ENCODE measurements at places on chromosomes 3 and 15.

DNA sequence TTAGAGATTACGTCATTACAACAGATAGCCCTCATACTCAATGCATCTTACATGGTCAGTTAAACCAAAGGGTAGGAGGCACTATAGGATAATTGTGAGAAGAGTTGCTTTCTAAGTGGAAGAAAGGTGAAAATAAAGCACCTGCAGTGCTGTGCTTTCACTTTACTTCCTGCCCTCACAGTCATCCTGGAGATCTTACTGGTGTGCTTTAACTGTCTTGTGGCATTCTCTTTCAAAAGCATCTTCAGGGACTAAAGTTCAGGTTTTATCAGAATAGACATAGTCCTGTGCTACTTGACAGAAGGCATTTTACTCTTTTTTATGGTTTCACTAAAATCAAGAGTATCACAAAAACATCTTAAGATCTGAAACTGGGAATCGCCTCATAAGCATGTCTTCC, 286.6 kb downstream of the ZBTB20 start:
- no peak for DNase-seq

- no peak for DNase-seq
These were observed 24.8 kb downstream of the VGLL4 start for GRCh38 chr3:11618904-11619303.

- DNase-seq, result no peak
These were observed 118.2 kb upstream of the TGFBR2 start for GRCh38 chr3:30488070-30488756.

GRCh38 chr3:88005066-88005465, 53.7 kb downstream of the CGGBP1 start:
- peak; percentile 89 for DNase-seq

DNA sequence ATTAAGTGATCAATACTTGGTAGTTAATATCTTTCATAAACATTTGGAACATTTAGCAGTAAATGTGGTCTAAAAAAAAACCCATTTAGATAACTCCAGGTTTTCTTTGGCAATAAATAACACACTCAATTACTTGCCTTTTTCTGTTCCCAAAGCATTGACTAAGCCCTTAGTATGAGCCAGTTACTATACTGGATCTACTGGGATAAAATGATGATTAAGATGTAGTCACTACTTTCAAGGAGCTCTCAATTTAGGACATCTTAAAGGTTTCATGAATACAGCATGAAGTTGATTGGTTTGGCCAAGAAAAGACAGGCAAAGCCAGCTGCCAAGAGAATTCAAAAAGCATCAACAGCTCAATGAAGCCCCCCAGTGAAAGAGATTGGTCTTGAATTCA, 250.9 kb downstream of the EPHA3 start:
- no peak for DNase-seq

DNA sequence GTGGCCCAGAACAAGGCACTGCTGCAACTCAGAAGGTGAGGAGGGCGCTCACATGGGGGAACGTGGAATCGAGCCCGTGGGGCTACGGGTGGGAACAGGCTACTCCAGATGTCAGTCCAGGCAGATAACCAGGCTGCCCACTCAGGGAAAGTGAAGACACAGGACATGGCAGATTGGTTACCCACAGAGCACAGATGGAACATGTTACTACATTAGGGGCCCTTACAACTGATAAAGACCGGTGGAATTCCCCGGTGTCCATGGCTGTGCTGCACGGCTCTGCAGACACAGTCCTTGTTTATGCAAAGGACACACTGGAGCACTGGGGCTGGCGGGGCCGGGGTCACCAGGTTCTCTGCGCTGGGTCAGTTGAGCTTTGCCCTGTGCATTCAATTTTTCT, 36.9 kb downstream of the PCSK6 start:
- DNase-seq, result peak; percentile 48

DNA sequence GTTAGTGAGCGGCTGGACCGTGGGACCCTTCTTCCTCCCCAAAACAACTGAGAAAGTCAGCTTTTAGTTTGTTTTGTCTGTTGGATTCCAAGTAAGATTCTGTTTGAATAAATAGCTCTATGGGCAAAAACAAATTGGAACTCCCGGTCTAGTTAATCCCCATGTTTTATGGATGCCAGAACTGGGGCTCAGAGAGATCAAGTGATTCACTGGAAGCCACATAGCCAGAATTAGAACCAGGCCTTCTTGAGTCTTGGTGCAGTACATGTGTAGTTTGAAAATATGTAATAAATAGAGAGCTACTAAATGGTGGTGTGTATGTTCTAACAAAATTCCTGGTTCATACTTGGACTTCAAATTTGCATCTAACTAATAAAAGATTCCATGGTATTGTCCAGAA, 29.3 kb upstream of the POLR2M start:
- DNase-seq, result no peak

DNA sequence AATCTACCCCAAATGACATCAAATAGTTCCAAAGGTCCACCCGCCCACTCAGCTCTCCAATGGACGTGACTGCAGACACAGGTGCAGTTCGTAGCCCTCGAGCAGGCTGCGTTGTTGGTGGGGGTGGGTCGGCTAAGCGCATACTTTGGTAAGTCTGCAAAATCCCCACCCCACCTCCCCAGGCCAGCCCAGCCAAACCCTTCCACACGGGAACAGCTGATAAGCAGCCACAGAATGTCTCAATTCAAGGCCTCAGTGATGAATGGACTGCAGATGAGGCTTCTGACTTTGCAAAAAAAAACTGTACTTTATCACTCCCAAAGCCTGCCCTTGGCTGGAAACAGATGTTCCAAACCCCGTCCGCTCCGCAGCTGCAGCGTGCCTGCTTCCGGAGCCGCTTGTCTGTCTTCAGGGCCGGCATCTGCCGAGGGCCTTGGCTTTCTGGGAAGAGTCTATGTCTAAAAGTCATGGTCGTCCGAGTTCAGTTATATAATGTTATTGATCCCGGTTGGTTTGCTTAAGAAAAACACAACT, 38.2 kb downstream of the PCSK6 start:
- DNase-seq, result peak; percentile 98

GRCh38 chr3:76400141-76400540, 614.8 kb upstream of the ZNF717 start:
- no peak for DNase-seq

DNA sequence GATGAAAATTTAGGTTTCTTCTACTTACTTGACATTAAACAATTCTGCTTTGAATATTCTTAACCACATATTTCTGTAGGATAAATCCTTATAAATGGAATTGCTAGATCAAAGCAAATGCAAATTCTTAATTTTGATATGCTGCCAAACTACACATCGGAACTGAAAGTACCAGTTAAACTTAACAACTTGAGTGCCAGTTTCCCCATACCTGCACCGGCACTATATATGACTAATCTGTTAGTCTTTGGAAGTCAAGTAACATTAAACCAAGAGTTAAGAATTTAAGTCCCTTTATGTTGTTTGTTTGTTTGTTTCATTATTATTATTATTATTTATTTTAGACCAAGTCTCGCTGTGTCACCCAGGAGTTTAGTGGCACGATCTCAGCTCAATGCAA, 103.9 kb upstream of the AKAP13 start:
- DNase-seq, result no peak

DNA sequence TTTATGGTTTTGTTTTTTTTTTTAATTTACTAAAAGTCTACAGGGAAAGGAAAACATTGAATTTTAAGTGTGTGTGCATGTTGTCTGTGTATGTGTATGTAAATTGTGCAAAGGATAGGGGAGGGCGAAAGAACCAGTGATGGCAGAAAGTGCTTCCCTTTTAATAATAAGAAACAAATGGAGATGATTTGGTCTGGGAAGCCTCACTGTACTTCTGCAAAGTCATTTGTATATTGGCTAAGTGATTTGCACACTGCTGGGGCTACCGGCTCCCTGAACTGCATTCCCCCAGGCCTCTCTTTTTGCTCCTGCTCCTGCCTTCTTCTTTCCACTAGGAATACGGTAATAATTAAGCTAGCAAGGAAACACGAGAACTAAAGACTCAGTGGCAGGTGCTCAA, 101.2 kb downstream of the CD47 start:
- no peak for DNase-seq

DNA sequence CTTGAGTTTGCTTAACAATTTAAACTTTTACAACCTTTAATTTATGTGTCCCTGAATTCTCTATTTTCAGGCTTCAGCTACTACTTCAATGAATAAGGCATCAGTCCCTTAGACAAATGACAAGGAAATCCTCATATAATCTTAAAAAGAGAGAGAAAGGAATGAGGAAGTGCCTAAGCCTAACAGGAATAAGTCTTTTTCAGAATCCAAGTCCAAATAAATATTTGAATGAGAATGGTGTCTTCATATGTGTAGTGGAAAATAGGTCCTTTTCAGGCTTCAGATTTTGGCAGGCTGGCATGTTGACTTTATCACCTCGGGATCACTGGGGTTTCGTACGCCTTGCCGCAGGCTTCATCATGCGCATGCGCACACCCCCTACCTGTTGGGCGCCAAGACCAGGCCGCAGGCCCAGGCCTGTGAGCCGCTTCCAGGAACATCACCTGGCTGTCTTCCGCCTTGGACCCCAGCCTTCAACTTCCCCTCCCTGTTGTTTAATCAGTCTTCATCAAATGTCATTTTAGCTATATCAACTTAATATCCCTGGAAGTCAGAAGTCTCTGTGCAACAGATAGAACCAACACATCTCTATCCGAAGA, 334.5 kb downstream of the SOX2 start:
- DNase-seq, result no peak
